ENCODE measurements at places on chromosomes 1 and 21.

DNA sequence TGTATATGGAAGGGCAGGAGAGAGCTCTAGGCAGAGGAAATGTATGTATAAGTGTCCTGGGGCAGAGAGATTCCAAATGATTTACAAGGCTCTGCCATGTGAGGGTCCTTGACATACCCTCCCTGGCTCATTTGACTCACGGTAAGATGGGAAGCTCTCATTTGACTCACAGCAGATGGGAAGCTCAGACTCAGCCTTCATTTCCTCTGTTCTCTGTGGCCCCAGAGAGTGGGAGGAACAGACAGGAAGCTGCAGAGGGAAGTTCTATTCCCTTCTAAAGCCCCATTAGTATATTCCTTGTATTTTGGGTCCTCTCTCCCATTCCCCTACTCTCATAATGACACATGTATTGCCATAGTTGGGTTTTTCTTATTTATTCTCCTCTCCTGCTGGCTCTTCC, 44.9 kb downstream of the FOXD2 start:
- DNase-seq: no peak

DNA sequence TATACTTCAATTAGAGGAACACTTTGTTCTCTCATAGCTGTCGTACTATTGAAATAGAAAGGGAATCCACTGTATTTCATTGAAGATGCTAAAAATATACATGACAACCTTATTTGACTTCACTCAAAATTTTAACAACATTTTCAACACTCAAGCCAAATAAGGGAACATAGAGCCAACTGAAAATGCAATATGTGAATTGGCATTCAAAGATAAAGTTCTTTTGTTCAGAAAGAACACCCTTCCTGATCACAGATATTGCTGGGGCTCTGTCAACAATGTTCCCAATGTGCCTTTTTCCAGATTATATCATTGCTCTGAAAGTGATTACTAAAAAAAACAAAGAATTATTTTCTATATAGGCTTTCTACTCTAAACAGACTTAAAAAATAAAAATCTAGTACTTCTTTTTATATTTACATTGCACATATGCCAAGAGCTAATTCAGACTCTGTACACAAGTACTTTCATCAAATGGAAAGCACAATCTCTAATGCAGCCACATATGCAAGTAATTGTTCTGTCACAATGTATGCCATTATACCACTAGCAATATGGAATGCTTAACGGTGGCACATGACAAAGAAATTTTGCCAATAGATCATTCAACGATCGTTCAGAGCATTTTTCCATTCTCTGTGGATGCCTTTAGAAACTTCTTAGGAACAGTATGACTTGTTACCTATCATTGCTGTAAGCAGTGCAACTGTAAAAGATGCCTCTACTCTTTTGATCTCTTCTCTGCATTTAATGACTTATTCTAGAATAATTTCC, 171.0 kb downstream of the EIF4G3 start:
- DNase-seq: no peak

GRCh38 chr21:15408089-15408488, 321.7 kb upstream of the USP25 start:
- DNase-seq: no peak

DNA sequence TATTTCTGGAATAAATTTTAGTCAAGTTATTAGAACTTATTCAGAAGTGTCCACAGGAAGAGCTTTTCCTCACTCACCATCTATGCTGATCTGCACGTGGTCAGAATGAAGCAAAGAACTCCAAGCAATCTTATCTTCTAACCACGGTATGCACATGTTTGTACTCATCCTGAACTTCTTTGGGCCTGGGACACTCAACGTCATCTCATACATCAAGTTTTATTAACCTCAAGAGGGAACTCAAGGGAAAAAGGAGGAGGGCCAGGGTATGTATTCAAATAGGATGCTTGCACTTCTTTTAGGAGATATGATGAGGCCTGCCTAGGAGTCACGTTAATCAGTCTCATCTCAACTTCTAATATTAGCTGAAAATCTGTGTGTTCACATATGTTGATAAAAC, 142.5 kb downstream of the C1orf94 start:
- DNase-seq: no peak

DNA sequence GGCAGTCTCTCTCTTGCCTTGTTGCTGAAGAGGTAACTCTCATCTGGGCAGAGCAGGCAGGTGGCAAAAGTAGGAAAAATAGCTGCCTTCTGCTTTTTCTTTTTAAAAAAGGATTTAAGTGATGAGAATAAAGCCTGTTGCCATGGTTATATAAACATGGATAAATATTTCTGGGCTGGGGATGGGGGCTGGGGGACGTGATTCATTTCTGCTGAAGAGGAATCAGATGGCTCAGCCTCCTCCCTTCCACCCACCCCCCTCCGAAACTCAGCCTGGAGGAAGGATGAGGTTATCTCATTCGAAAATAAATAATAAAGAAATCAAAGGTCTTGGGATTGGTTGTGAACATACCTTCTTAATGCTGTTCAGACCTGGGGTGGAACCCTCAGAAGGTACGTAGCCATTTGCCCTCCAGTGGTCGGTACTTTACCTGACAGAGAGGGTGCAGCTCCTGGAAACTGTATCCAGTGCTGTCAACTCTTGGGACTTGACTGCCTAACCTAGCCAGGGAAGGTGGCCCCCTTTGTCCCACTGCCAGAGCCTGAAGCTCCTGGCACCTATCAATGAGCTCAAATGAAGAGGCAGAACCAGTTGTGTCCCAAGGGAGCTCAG, 3.8 kb upstream of the INKA2 start:
- no peak for DNase-seq

- DNase-seq: no peak
Measured at GRCh38 chr1:113534875-113535274, 144.6 kb downstream of the MAGI3 start.

DNA sequence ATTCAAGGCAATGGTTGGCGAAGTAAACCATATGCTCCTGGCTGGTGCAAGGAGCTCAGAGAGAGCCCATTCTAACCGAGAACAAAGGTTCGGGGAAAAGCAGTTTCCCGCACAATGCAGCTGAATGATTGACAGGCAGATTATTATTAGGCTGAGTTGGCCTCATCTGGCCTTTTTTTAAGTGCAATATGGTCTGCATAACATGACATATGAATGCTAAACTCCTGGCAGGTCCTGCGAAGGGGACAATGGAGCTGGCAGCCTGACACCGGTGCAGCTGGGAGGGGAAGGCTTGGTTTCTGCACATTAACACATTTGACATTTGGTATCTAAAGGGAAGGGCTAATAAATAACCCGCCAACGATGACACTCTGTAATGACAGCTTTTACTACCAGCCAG, 92.0 kb downstream of the MIS18A start:
- no peak for DNase-seq

GRCh38 chr1:221718381-221719277, 23.3 kb downstream of the DUSP10 start:
- DNase-seq: no peak

DNA sequence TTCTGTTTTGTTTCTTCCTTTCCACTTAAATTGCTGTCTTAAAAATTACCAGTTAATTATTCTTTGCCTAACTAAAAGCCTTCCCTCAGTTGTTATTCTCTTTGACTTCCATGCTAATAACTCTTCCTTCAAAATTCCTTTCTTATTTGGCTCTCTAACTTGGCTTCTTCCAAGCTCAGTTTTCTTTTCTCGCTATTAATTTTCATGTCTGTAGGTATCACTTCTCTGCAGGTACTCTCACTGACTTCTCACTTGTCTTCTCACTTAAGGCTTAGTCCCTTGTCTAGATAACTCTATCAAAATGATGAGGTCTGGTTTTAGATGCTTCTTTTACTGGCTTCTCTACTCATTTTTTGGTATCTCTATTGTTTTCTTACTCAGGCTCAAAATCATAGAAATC, 10.1 kb downstream of the CDC7 start:
- no peak for DNase-seq

- no peak for DNase-seq
Measured at GRCh38 chr1:109929588-109930251, 19.1 kb downstream of the CSF1 start.

DNA sequence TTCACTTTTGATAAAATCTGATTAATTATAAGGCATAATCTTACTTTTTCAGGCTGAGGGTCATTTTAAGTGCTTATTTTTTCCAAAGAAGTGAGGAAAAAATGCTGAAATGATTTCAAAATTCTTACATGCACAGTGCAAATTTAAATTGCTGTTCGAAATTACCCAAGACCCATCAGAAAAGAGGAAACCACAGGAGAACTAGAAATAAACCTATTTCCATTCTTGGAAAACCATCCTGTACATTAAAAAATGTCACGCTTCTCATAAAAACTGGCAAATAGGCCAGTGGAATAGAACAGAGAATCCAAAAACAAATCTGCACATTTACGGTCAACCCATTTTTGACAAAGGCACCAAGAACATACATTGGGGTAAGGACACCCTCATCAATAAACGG, 414.9 kb downstream of the SMYD3 start:
- no peak for DNase-seq

GRCh38 chr1:171313319-171313834, 606 bp upstream of the FMO4 start:
- DNase-seq: no peak

- no peak for DNase-seq
Measured at GRCh38 chr1:3740042-3740441, 12.2 kb upstream of the CCDC27 start.

DNA sequence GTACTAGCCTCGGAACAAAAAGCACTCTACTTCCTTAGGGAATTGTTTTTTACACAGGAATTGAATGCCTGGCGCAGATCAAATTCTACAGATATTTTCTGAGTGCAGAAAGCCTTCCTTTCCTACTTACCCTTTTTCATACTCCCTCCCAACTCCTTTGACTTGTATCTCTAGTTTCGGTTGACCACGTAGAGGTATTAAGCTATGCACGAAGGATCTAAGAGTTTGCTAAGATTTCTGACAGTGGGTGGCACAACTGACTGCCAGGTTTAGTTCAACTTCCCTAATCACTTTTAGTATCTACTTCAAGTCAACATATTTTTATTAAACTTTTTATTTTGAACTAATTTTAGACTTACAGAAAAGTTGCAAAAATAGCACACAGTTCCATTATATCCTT, 5.0 kb downstream of the TOR1AIP2 start:
- DNase-seq: no peak

DNA sequence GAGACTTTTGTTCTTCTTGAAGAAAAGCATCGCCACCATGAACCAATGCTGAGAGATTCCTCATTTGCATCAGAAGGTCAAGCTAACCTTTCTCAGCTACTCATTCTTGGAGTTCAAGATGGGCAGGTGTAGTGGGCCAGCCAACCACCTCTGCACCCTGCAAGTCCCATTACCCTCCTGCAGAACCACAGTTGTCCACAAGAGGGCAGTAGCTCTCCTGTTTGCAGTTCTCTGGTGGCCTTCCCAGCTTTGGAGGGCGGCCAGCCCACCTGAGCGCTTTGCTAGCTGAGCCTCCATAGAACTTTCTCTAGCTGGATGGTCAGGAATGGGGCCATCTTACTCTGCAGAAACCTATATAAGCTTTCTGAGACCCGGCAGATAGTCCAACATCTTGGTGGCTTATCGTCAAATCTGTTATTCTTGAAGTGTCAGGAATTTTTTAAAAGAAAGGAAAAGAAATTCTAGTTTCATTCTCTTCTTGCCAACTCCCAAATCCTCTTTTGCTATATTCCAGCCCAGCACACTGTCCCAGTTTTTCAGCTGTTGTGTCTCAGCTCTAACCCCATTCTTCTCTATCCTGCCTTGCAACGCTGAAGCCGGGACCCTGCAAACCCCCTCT, 11.0 kb upstream of the LMX1A start:
- DNase-seq: peak; percentile 86

DNA sequence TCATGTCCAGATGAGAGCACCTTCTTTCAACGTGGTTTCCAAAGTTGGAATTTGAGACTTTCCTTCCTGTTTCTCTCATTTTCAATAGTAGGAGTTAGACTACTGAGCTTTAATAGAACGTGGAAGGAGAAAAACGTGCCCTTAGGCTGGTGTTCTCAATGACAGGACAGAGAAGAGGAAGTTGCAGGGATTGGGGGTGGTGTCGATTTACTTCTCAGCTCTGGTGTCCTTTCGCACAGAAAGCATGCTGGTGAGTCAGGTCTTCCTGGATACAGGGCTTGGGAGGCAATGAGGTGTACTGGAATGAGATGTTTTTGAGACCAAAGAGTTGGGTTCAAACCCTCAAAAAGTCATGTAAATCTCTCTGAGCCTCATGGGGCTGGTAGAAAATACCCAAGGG, 67.1 kb downstream of the HIVEP3 start:
- DNase-seq: no peak

DNA sequence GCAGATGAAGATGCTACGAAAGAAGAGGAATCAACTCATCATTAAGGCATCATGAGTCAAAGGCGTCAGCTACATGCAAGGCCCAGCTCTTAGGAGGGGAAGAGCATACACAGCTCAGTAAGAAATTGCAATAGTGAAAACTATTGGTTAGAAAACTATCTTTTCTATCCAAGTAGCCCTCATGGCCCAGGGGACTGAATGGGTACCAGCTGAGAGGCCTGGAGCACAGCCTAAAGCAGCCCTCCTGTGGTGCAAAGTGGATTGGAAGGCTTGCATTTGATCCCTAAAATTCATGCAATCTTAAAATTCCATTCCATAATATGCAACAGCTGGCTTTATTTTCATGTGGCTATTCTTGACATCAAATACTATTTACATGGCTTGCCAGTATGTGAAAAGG, 251.8 kb upstream of the USP24 start:
- no peak for DNase-seq

DNA sequence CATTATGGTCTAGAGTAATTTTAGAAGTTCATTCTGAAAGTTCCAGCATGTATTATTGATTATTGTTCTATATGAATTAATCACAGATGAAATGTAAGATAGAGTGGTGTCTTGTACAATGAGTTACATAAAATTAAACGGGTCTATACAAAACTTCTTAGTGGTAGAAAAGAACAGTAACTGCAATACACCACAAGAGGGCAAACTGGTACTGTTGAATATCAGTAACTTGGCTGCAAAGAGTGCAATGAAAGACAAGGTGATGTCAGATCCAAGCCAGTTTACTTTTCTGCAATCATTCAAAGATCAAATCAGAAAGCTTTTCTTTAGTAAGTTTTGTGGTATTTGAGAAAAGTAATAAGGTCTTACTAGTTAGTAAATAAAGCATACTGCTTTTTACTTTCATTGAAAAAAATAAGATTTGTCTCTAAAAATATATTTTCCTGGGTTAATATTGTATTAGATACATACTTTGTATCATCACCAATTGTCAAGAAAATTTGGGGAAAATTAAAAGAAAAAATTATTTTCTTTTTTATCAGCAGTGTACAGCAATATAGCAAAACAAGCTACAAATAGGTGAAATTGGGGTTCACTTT, 66.4 kb upstream of the BTG3 start:
- DNase-seq: no peak

DNA sequence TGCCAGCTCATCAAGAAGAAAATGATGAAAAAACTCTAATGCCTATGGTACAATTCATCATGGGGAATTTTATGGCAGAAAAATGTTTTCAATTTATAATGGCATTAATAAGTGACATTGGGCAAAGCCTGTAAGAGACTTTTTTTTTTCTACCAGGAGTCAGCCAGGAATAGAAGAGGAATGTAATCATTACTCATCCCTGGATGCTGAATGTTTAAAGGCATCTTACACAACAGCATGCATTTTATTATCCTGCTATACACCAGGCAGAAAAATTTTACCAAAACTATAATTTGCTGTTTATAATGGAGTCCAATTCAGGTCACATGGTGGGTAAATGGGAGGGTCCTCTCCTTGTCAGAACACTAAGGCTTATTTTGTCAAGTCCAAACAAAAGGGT, 189.9 kb upstream of the BEND5 start:
- DNase-seq: no peak
